Psoas muscle (tissue), 8 donors: ENCODE measurements at places on chromosomes 7 and 10. TPM values are rescaled to one million over a fixed set of nuclear protein-coding genes. Genes with fewer than 3 reads are reported as not detected.

DNA sequence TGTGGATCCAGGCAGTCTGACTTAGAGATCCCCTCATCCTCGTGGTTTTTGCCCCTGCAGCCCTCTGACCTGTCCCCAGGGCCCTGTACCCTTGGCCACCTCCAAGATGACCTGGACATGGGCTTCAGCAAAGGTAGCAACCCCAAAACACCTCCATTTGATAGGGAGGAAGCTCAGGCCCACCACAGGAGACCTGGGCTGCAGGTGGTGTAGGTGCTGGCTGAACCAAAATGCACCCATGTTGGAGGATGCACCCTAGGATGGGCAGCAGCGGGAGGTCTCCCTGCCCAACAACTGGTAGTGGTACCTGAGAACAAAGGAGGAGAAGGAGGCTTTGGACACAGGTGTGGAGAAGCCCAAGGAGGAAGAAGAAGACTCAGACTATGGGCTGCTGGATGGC, 188.7 kb downstream of the ZNF716 start:
- no peaks in the 10 kb centered on the region for H3K27me3 ChIP-seq
- no peak overlapping the region for H3K27ac ChIP-seq
- H3K36me3 ChIP-seq: no peaks in the 10 kb centered on the region
- no peak overlapping the region for H3K4me3 ChIP-seq

- H3K4me3 ChIP-seq: no peak overlapping the region
- no peak for DNase-seq
- H3K27ac ChIP-seq: peak overlapping the region; percentile 41
- no peaks in the 10 kb centered on the region for H3K27me3 ChIP-seq
- H3K4me1 ChIP-seq: no peaks in the 10 kb centered on the region
Observed at GRCh38 chr10:97393034-97393573, 8.0 kb downstream of the RRP12 start.

CHAT gene
- not detected for total RNA-seq

- H3K36me3 ChIP-seq: no peaks in the 10 kb centered on the region
- DNase-seq: no peak
- no peaks in the 10 kb centered on the region for H3K4me1 ChIP-seq
- H3K4me3 ChIP-seq: no peak overlapping the region
Observed at GRCh38 chr7:4260867-4261600, 421.1 kb upstream of the FOXK1 start.

DNA sequence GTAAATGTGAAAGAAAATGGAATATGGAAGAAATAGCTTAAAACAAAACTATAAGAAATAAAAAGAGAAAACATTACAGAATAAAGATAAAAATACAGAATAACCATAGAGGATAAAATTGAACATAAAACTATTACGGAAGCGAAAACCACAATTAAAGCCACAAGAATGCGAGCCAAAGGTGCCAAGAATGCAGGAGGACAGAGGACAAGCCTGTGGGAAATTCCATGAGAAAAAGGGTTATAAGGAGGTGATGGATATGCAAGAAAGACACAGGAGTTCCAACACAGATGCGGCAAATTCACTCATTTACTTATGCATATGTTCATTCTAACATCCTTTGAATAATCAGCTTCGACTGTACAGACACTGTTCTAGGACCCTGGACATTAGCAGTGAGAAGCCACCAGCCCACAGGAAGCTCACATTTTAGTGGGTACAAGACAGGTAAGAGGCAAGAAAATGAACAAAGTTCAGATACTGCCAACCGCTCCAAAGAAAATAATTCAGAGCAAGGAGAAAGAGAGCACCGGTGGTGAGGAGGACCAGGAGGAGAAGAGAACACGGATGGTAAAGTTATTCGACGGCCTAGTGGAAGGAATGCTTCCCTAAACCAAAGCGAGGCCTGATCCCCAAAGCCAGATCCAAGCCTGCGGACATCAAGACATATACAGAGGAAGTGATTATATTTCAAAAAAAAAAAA, 213.7 kb upstream of the MGMT start:
- H3K36me3 ChIP-seq: no peaks in the 10 kb centered on the region
- no peaks in the 10 kb centered on the region for H3K4me1 ChIP-seq
- H3K4me3 ChIP-seq: no peak overlapping the region

DNA sequence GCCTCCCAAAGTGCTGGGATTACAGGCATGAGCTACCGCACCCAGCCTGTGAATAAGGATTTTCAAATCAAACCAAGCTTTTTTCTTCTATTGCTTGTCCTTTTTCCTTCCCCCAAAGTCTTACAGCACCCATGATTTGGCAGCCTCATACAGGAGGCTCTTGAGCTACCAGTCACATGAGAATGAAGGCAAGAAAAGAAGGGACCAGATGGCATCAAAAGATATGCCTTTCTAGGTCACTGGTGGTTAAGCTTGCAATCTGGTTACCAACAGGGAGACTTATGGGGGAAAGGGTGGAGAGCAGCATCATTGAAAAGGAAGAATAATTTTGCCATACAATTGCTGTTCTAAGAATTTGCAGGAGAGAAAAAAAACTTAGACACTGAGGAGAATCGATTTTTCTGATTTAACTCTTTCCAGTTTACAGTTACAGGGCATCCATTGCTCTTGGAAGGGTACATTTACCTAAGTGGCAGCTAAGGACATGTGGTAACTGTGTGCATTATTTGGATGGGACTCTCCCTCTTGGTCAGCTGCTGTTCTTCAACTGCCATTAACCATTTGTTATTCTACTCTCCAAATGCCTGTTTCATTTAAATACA, 29.5 kb downstream of the SMNDC1 start:
- no peak overlapping the region for H3K4me3 ChIP-seq
- peaks cover 7% of the 10 kb centered on the region for H3K36me3 ChIP-seq
- no peaks in the 10 kb centered on the region for H3K27me3 ChIP-seq
- peaks cover 72% of the 10 kb centered on the region for H3K4me1 ChIP-seq
- H3K27ac ChIP-seq: no peak overlapping the region
- no peak for DNase-seq

PLEKHA1 gene
- 41.2 TPM for total RNA-seq

SLC26A5 gene
- total RNA-seq: not detected
